Upper lobe of left lung (tissue), 6 donors: ENCODE measurements at places on chromosomes 11 and 22. TPM values are rescaled to one million over a fixed set of nuclear protein-coding genes. Genes with fewer than 3 reads are reported as not detected.

The CD6 gene
- total RNA-seq, result 5.6 TPM

DNA sequence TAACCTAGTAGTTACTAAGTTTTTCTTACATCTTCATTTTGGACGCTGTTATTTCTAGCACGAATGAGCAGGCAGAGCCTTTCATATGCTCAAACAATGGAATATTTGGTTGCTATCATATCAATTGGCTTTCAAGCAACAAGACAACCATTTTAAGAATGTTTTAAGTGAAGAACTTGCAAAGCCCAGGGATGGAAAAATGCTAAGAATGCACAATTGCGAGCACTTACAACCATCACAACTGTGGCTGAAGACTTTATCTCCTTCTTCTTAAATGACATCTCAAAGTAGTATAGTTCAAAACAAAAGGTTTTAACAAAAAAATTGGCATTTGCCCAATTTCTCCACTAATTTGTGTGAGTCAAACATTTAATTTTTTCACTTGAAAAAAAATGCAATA lies 8.3 kb upstream of the MMP1 start:
- no peak for DNase-seq

DNA sequence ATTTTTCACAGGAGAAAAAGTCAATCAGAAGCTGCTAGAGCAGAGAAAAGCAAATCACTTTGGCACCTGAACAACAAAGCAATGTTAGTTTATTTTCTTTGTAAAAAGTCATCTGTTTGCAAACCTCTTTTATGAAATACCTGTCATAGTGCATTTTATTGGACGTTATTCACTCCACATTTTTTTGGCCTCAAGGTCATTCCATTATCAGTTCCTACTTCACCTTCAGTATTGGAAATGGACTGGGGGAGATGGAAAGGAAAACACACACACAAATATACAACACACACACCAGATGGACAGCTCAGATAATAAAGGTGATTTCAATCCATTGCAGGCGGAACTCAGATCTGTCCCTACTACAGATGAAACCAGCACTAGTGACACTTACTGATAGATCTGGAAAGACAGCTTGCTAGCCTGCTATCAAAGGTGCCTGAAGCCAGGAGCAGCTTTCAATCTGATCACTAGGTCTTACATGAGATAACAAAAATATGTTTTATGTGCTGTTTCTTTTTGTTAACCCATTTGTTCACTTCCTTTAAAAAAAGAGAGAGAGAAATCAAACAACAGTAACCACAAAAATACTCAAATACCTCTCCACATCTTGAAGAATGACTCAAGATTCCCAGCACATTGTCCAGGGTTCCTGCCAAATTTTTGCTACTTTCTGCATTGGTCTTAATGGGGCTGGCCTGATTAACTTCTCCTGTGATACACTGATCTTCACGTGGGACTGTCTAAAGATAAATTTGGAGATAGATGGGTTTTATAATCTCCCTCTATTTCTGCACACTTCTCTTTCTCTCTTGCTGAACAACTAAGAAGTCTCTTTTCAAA lies 844.3 kb upstream of the TENM4 start:
- no peak for DNase-seq

The TYR gene
- not detected for total RNA-seq

DNA sequence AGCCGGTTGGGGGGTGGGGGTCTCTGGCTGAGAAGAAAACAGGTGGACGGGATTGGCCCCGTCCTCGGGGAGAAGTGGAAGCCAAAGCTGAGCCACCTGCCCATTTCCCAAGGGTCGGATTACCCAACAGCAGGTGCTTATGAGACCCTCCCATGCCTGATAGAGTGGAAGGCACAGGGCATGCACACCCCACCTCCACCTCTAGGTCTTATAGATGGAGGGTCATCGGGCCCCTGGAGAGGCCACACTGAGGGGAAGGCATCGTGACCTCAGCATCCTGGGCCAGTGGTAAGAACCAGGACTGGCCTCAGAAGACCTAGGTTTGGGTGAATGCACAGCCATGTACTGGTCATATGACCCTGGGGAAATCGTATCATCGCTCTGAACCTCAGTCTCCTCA lies 85.9 kb downstream of the BUD13 start:
- DNase-seq, result no peak

DNA sequence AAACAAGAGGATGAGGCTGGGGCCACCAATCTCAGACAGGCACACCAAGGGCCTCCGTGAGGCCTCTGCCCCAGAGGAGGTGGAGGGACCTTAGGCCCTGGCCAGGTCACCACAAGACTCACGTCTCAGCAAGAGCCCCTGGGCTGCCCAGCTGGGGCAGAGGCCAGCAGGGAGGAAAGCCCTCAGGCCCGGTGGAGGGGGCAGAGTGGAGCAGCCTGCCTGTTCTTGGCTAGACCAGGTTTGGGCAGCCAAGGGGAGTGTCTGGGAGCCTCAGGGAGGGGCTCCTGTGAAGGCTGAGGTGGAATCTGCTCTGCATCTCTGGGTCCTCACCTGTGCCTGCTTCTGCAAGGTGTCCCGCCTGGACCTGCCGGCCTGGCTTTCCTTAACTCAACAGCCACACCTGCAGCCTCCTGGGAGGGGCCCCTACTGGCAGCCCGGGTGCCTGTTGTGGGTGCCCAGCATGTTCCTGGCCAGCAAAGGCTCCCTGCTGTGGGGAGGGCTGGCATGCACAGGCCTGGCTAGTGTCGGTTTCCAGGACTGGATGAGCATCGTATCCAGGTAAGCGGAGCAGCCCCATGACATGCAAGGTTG lies 11.9 kb downstream of the TTLL12 start:
- no peak for DNase-seq

DNA sequence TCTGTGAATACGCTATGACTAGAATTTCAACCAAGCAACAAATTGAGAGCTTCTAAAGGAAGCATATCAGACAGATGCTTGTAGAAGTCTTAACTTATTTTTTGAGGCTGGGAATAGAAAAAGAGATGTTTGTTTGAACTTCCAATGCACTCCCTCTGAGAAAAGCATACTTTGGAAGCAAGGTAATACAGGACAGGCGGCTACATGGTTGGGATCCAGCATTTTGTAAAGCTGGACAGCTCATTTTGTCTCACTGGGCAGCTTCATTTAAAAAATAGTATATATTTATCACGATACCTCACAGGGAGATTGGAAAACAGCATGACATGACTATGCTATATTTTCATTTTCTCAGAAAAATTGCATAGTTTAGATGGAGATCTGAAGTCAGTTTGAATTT lies 821.3 kb upstream of the API5 start:
- DNase-seq, result no peak

DNA sequence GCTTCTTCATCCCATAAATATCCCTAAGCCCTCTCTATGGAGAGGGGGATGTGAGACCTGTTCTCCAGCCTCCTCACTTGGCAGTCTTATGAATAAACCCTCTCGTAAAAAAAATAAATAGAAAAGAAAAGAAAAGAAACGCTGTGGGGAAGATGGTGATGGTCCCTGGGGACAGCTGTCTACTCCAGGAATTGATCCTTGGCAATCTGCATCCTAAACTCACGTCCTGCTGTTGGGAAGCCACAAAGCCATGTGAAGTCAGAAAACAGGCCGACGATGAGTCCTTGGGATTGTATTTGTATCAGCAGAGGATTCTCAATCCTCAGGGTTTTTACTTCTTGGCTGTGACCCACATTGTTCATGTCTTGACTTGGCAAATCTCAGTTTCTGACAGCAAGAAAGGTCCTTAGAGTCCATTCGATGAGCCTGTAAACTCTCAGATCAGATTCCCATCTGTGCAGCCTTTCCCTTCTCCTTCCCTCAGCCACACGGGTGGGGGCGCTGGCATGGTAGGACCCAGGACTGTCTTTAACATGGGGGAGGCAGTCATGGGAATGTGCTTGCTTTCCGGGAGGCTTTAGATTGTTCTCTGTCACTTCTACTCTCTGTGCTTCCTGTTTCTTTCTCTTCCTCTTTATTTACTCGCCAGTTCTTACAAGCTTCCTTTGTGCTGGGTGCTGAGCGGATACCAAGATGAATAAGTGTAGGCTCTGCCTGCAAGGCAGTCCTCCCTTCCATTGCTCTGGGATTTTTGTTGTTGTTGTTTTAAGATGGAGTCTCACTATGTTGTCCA lies 24.9 kb downstream of the TCP11L1 start:
- no peak for DNase-seq

- no peak for DNase-seq
These were observed 24.7 kb downstream of the TUB start for GRCh38 chr11:8105666-8106065.

DNA sequence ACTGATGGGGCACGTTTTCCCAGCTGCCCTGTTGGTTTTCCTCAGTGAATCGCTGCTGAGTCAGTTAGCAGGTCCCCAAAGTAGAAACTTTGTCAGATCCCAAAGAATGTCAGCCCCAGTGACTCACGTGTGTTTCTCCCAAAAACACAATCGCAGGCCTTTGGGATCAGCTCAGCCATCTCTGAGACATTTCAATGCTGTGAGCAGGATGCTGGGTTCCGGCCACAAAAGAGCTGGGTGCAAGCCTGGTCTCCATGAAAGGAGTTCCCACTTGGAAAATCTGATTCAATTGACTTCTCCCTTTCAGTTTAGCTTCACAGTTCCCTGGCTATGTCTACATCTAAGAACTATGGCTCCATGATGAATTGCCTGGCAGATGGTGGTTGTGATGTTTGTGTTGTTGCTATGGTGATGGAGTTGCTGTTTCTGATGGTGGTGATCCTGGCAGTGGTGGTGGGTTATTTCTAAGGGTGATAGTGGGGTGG lies 28.0 kb downstream of the MYEOV start:
- no peak for DNase-seq

The F2 gene
- not detected for total RNA-seq

DNA sequence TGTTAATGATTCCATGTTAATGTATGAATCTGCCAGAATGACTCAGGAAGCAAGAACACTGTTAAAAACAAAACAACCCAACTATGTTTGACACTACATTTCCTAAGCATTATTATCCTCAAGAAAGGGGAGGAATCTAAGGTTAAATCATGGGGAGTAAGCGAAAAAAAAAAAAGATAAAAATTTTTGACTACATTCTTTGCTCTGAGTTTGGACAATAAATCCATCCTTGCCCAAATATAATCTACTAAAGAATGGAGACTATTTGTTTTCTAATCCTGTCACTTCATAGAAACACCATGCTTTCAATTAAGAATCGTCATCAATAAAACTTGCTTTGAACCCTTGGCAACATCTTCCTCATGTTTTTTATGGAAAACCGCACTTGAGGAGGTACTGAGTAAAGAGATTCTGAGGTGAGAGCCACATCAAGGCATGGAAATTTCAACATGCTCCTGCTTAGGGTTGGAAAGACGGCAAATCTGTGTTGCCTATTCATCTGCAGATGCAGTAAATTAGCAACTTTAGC lies 9.7 kb downstream of the MAML2 start:
- no peak for DNase-seq

DNA sequence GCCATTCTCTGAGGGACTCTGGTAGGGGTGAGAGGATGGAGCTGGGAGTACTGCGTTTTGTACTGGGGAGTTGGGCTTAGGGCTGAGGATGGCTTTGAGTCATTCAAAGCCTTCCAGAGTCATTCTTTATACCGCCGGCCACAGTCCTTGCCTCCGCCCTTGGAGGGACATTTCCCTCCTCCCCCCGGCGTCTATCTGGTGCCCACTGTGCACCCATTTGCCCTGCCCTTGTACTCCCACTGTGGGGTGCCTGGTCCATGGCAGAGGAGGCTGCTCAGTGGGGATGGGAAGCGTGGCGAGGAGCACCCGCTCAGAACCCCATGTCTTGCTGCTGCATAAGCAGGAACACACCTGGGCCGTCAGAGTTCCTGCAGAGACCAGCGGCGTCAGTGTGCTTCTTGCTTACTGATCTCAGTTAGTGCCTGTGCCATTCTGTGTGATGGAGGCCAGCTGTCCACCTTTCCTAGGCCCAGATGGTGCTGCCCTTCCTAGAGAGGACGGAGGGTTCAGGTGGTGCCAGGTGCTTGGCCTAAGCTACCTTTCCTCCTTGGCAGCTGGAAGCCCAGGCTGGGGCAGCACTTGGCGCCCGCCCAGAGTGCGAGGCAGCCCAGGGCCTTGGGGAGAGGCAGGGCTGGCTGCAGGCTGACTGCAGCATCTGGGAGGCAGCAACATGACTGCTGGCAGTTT lies 23.3 kb upstream of the TMEM191C start:
- DNase-seq, result peak; percentile 15

The GLYATL2 gene
- total RNA-seq, result not detected
